Osteocyte (in vitro differentiated cells): ENCODE measurements at places on chromosomes 1 and 21. TPM values are rescaled to one million over a fixed set of nuclear protein-coding genes. Genes with fewer than 3 reads are reported as not detected.

GJB5 gene
- total RNA-seq = not detected in 2 replicates

PARS2 gene
- 4.4 and 5.5 TPM in 2 replicates for total RNA-seq

GPR37L1 gene
- not detected in 2 replicates for total RNA-seq

- peaks cover 12% of the 10 kb centered on the region for H3K4me1 ChIP-seq
- no peak overlapping the region for H3K27ac ChIP-seq
- H3K27me3 ChIP-seq = peaks cover 47% of the 10 kb centered on the region
- H3K36me3 ChIP-seq = no peaks in the 10 kb centered on the region
- H3K4me3 ChIP-seq = no peak overlapping the region
These were observed 7.9 kb downstream of the KLHDC8A start for GRCh38 chr1:205348554-205349487.

- no peaks in the 10 kb centered on the region for H3K36me3 ChIP-seq
- H3K27me3 ChIP-seq = peaks cover 7% of the 10 kb centered on the region
- no peak overlapping the region for H3K27ac ChIP-seq
- no peak overlapping the region for H3K4me3 ChIP-seq
- peak; percentile 84 for DNase-seq
- H3K4me1 ChIP-seq = peaks cover 3% of the 10 kb centered on the region
These were observed 23.8 kb downstream of the SEC16B start for GRCh38 chr1:177945943-177946650.
